ENCODE measurements at places on chromosomes 7 and 10. TPM values are rescaled to one million over a fixed set of nuclear protein-coding genes. Genes with fewer than 3 reads are reported as not detected.
A peak's percentile ranks its signal among the peaks of the same experiment; 100 is the strongest.

HACD1 gene
- 29.0 TPM for polyA plus RNA-seq

USP54 gene
- polyA plus RNA-seq: 23.8 TPM

PILRB gene
- polyA plus RNA-seq: 34.4 TPM

CYP26C1 gene
- not detected for polyA plus RNA-seq

AGAP9 gene
- polyA plus RNA-seq: 4.8 TPM

TMEM106B gene
- 33.3 TPM for polyA plus RNA-seq

ITGB8 gene
- 6.3 TPM for polyA plus RNA-seq

CPA5 gene
- polyA plus RNA-seq: 0.16 TPM

HOXA9 gene
- 20.5 TPM for polyA plus RNA-seq

- DNase-seq: no peak
Measured at GRCh38 chr7:20696002-20696605, 80.6 kb downstream of the ABCB5 start.

GRCh38 chr10:49290131-49290530 is 8.8 kb upstream of the C10orf71 start:
- DNase-seq: no peak

DNA sequence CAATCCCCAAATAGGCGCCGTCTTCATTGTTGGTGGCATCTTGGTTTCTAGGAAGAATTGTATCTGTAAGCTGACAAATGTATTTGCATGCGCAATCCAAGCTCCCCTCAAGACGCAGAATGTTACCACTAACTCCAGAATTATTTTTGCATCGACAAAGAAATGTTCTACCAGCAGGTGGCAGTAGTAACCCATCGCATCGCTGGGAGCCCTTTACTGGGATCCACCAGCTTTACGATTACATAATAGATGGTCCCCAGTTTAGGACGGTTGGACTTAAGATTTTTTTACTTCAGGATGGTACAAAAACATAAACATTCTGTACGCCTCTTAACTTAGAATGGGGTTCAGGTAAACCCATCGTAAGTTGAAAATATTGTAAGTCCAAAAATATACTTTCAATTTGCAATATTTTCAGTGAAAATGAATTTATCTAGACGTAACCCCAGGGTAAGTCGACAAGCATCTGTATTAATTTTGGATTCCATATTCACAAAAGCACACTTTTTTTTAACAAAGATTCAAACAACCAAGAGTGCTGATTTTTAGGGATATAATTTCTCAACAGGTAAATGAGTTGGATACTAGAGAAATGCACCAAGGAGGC is 114.0 kb upstream of the COBL start:
- peak; percentile 20 for DNase-seq

DNA sequence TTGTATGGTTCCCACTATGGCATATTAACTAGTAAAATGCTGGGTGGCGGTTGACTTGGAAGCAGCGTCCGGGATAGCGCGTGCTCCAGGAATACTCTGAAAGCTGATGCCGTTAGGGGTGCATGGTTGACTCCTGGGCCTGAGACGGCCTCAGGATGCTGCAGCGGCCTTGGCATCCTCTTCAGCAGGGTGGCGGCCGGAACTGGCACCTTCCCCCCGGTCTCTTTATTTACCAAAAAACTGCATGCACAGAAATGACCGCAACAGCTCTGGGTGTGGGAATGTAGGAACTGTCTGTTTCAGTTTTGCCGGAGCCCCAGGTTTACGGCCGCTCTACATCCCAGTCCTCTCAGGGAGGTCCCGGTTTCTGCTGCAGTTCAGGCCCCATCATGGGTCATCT is 28.8 kb downstream of the PFKP start:
- no peak for DNase-seq

- peak; percentile 23 for DNase-seq
Measured at GRCh38 chr10:4733150-4733842, 92.7 kb upstream of the AKR1E2 start.

GRCh38 chr10:71536332-71536731 is 139.6 kb downstream of the CDH23 start:
- no peak for DNase-seq

DNA sequence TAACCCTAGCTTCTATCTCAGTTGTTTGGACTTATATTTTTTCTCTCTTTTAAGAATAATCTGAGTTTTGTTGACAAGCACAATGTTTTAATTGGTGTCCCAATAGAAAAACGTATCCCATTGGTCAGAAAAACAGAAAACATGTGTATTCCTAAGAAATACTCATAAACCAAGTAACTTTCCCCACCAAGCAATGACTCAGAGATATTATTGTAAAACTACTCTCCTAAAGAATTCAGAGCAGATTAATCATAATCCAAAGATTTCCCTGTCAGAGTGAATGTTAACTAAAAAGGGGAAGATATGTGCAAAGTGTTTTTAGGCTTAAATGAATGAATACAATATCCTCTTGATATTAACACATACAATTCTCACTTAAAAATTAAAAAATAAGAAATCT is 29.4 kb upstream of the MBL2 start:
- DNase-seq: no peak

- DNase-seq: no peak
Measured at GRCh38 chr7:139585042-139585441, 61.6 kb downstream of the CLEC2L start.

DNA sequence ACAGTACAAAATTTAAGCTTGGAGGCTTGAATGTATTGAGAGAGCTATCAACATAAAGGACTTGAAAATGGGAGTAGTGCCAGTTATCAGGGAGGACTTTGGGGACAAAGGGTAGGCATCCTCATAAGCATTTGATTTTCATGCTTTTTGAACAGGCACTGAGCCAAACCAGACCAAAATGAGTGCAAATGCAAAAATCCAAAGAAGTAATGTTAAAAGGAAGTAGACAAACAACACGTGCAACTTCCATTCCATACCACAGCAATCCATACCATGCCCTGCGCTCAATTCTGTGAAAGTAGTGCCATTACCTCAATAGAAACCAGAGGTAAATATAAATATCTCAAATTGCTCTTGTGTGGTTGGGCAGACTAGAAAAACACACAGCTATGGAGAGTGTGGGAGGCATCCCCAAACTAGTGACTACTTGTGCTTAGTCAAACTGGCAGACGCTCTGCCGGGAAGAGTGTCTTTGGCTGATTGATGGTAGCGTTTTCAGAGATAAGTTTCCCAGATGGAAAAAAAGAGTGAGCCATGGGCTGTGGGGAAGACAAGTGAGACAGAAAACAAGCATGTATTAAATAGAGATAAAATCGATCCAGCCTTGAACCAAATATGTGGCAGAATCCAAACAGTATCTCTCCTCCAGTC is 161.5 kb downstream of the CREB5 start:
- no peak for DNase-seq
